ENCODE measurements at places on chromosomes 4 and X. TPM values are rescaled to one million over a fixed set of nuclear protein-coding genes. Genes with fewer than 3 reads are reported as not detected.

GRCh38 chr4:15809058-15809457 is 30.9 kb downstream of the CD38 start:
- DNase-seq, result no peak
- no peaks in the 10 kb centered on the region for H3K36me3 ChIP-seq
- H3K27ac ChIP-seq, result peak overlapping the region; percentile 50
- no peaks in the 10 kb centered on the region for H3K4me1 ChIP-seq
- H3K27me3 ChIP-seq, result no peaks in the 10 kb centered on the region

- no peak overlapping the region for H3K27ac ChIP-seq
- DNase-seq, result no peak
- no peaks in the 10 kb centered on the region for H3K36me3 ChIP-seq
- H3K27me3 ChIP-seq, result no peaks in the 10 kb centered on the region
- no peaks in the 10 kb centered on the region for H3K4me1 ChIP-seq
Measured at GRCh38 chr4:44916411-44916810, 190.1 kb upstream of the GNPDA2 start.

GRCh38 chr4:25966171-25966570 is 52.2 kb downstream of the SMIM20 start:
- no peak overlapping the region for H3K27ac ChIP-seq
- H3K36me3 ChIP-seq, result no peaks in the 10 kb centered on the region
- no peaks in the 10 kb centered on the region for H3K4me1 ChIP-seq
- DNase-seq, result no peak

VCX3A gene
- total RNA-seq, result not detected

DNA sequence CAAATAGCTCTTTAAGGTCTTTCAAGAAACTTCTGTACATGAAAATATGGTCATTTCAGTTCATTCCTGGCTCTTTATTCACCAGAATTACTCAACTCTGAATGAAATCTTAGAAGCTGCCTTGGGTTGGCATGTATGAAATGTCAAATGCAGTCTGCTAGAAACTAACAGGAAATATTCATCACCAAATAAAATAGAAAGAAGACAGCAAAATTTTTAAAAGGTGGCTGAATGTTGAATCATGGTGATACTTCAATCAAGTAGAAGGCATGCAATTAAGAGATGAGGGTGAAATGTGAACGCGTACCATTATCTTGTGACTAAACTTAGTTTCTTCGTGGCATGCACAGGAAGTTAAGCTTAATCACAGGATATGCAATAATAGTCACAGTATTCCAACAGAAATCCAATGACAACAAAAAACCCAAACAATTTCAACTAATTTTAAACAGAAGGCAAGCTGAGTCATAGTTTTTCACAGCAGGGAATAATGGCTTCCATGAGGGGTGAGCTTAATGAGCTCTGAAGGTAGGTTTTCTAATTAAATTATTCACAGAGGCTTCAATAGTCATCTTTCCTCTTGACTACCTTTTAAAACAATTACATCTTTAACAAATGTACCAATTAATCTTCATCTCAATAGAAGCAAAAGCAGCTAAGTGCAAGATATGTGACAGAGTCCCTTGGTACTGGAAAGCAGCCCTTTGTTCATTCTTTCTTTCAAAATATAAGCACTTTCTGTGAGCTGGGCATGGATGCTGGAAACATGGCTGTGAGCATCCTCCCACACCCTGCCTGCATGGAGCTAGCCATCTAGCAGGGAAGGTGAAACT is 44.5 kb downstream of the SCFD2 start:
- no peaks in the 10 kb centered on the region for H3K36me3 ChIP-seq
- H3K27ac ChIP-seq, result no peak overlapping the region
- no peak for DNase-seq
- H3K27me3 ChIP-seq, result no peaks in the 10 kb centered on the region
- H3K4me3 ChIP-seq, result no peak overlapping the region
- no peaks in the 10 kb centered on the region for H3K4me1 ChIP-seq

DNA sequence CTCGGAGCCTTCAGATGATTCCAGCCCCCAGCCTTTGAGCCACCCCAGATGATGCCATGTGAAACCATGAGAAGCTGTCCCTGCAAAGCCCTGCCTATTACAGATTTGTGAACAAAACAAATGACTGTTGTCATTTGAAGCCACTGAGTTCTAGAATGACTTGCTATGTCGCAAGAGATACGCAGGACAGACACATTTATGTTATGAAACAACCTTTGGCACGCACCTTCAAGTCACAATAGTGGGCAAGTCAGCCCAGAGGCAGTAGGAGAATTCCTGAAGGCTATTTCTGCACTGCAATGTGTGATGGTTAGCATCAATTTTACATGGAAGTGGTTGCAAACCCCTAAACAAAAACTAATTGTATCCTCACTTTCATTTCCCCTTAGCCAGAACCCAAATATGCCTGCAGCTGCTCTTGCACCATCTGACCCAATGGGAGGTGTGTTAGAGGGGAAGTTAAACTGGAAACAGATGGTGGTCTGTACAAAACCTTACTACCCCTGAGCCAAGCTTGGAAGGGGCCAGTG is 174.4 kb upstream of the ATP6AP2 start:
- no peak overlapping the region for H3K4me3 ChIP-seq
- H3K27ac ChIP-seq, result no peak overlapping the region
- no peaks in the 10 kb centered on the region for H3K27me3 ChIP-seq
- peaks cover 6% of the 10 kb centered on the region for H3K4me1 ChIP-seq

DNA sequence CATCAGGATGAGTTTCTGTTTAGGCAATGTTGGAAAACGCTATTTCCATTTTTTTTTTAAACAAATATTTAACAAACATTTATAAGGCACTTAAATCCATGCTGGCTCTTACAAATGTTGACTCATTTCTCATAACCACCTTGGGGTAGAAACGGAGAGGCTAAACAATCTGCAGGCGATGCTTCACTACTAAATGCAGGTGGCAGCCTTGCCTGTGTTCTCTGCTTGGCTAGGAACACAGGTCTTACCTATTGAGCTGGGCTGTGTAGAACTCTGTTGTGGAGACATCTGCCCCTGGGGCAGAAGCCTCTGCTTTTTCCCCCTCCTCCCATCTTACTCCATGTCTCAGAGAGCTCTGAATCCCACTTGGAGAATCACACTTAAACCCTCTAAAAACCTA is 1.4 kb upstream of the CXCL1 start:
- no peak for DNase-seq
- no peaks in the 10 kb centered on the region for H3K36me3 ChIP-seq
- H3K27me3 ChIP-seq, result no peaks in the 10 kb centered on the region
- H3K4me1 ChIP-seq, result no peaks in the 10 kb centered on the region
- H3K27ac ChIP-seq, result no peak overlapping the region

GRCh38 chrX:29024871-29025270 is 437.6 kb downstream of the IL1RAPL1 start:
- H3K27me3 ChIP-seq, result no peaks in the 10 kb centered on the region
- no peaks in the 10 kb centered on the region for H3K36me3 ChIP-seq
- H3K27ac ChIP-seq, result no peak overlapping the region
- DNase-seq, result no peak
- no peak overlapping the region for H3K4me3 ChIP-seq

DNA sequence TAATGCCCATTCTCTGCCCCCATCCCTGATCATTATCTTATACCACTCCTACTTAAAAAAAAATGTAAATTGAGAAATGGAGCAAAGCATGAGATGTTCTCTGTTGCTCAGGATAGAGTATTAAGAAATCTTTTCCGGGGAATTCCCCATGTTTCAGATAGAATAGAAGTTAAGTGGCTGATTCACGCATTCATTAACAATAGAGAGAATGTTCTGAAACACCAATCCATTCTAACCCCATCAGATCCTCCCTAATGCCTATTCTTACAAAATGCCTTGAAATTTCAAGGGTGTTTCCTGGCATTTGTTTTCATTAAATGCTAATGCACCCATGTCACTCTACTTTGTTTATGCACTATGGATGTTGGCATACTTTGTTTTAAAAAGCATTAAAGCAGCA is 101.1 kb downstream of the AREG start:
- H3K36me3 ChIP-seq, result no peaks in the 10 kb centered on the region
- H3K4me1 ChIP-seq, result no peaks in the 10 kb centered on the region
- DNase-seq, result no peak

DNA sequence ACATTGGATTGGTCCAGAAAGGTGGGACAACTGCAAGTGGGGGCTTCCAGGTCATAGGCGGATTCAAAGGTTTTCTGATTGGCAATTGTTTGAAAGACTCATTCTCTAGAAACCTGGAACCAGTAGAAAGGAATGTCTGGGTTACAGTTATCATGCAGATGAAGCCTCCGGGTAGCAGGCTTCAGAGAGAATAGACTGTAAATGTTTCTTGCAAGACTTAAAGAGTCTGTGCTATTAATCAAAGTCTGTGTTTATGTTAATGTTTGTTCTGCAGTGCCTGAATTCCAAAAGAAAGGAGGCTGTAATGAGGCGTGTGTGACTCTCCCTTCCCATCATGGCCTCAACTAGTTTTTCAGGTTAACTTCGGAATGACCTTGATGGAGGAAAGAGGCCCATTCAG is 43.9 kb upstream of the GC start:
- no peak for DNase-seq
- H3K4me3 ChIP-seq, result no peak overlapping the region
- H3K36me3 ChIP-seq, result no peaks in the 10 kb centered on the region
- no peak overlapping the region for H3K27ac ChIP-seq
- no peaks in the 10 kb centered on the region for H3K4me1 ChIP-seq
- no peaks in the 10 kb centered on the region for H3K27me3 ChIP-seq
